NCI-H2171 (cell line): ENCODE measurements at places on chromosomes 11 and 22.

DNA sequence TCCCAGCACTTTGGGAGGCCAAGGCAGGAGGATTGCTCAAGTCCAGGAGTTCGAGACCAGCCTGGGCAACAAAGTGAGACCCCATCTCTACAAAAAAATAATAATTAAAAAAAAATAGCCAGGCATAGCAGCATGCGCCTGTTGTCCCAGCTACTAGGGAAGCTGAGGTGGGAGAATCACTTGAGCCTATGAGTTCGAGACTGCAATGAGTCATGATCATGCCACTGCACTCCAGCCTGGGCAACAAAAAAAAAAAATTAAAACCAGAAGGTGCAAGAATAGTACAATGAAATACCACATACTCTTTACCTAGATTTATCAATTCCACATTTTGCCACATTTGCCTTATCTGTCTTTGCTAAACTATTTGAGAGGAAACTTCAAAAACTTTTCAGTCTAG is 8.2 kb downstream of the DPF2 start:
- DNase-seq, result no peak

- peak; percentile 67 for DNase-seq
Observed at GRCh38 chr11:64444838-64445441, 86.0 kb downstream of the RPS6KA4 start.

DNA sequence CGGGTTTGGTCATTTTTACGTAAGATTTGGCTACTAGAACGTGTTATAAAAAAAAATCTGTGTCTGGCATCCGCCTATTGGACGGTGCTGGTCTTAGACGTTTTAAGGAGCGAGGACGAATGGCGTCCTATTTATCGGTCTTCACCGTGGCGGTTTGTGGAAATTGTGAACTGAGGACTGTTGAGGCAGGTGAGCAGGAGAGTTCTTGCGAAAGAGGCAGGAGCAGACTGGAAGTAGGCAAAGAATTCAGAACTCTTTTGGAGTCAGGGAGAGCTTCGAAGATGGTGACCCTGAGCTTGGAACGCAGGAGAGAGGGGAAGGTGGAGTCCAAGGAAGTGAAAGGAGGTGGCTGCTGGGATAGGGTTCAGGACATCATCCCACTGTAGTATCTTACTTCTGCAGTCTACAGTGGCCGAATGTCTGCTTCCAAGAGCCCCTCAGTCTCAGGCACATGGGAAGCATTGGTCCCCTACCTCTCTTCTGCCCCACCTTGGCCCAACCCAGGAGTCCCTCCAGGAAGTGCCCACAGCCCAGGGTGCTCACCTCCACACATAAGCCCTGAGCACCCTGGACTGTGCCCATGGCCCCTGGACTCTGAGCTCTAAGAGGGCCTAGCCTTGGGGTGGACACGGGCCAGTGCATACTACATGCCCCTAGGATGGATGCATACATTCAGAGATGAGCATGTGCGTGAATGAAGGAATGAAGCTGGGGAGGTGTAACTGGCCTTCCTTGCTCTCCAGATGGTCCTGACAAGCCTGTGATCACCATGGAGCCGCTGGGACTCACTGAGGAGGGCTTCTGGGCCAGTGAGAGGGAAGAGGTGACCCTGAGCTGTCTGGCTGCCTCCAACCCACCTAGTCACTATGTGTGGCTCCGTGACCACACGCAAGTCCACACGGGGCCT is 3.7 kb downstream of the VSIG10L2 start:
- no peak for DNase-seq

- DNase-seq, result no peak
Observed at GRCh38 chr22:49292909-49293308, 534.8 kb downstream of the BRD1 start.

GRCh38 chr22:24758164-24758799 is 16.2 kb downstream of the PIWIL3 start:
- DNase-seq, result peak; percentile 21

GRCh38 chr22:39989633-39990032 is 5.1 kb upstream of the FAM83F start:
- no peak for DNase-seq

DNA sequence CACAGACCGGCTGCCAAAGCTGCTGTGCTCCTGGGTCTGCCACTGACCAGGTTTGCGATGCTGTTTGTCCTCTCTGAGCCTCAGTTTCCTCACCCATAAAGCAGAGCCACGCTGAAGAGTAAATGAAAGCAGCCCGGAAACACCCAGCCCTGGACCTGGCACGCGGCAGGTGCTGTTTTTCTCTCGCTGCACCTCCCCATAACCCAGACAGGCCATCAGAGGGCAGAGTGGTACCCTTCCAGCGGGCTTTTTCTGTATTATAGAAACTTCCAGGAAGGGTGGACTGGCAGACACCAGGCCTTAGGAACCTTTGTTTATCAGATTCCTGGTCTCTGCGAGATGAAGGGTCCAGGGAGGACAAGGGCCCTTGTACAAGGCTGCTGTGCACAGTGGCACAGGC is 17.9 kb upstream of the FGF19 start:
- no peak for DNase-seq

GRCh38 chr11:61699737-61700160 is 19.6 kb downstream of the DAGLA start:
- DNase-seq, result no peak

GRCh38 chr11:71396548-71397123 is 51.6 kb downstream of the DHCR7 start:
- DNase-seq, result no peak
